ENCODE measurements at places on chromosomes 2 and 18.

- no peak for DNase-seq
Measured at GRCh38 chr2:68200157-68200787, 42.6 kb downstream of the PNO1 start.

DNA sequence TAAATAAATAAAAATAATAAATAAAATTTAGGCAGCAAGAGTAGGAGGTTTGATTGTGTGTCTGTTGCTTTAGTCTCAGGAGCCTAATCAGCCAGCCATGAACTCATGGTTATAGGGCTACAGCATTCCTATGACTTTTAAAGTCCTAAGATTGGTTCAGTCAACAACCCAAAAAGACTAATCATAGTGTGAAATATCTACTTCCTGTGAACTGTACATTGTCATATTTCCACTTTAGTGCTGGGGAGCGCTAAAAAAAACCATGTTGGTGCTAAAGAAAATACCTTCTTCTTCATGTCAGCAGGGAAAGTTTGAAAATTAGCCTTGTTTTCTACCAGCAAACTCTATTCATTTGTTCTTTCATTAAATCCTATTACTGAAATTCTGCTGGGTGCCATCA, 521.6 kb downstream of the RNF144A start:
- DNase-seq, result no peak

- DNase-seq, result no peak
Measured at GRCh38 chr18:7755753-7756475, 188.8 kb downstream of the PTPRM start.

DNA sequence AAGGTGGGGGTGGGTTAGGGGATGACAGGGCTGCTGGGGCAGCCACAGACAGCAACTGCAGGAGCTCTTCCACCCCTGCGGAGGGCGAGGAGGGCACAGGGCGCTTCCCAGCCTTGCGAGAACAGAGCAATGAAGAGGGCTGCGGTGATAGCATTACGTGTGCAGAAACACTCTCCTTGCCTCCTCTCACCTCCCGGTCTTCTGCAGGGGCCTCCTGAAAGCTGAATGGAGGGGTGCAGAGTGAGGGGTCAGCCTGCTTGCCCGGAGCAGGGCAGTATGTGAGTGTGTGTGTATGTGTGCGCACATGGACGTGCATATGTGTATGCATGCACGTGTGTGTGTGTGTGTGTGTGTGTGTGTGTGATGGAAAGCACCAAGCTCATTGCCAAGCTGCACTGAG, 29.5 kb upstream of the IL1R2 start:
- DNase-seq, result no peak

GRCh38 chr18:74360852-74361655, 45.4 kb downstream of the C18orf63 start:
- DNase-seq, result no peak

DNA sequence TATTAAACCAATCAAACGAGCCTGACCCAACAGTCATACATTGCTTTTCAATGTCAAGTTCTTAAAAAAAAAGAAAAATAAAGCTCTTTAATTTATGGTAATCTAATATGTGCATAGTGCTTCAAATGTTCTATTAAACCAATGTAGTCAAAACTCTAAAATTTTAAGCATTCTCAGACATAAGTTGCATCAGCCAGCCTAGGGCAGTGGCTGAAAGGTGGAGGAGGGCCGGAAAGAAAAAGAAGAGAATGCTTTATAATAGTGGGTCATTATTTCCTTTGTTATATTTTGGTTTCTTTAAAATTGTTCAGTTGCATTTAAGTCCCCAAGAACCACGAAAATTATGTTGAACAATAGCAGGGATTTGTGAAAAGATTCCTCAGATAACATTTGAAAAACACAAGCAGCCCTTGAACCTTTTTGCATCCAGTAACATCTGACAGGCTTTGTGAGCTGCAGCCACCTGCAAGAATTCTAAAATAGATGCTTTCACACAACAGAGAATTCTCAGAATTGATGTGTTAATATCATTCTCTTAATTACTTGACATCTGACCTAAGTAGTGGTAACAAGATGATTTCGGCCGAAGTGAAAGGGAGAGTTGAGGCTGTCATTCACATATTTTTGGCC, 252.1 kb downstream of the CDCA7 start:
- DNase-seq, result no peak

- DNase-seq, result no peak
Measured at GRCh38 chr2:181948227-181948626, 37.4 kb upstream of the PPP1R1C start.

DNA sequence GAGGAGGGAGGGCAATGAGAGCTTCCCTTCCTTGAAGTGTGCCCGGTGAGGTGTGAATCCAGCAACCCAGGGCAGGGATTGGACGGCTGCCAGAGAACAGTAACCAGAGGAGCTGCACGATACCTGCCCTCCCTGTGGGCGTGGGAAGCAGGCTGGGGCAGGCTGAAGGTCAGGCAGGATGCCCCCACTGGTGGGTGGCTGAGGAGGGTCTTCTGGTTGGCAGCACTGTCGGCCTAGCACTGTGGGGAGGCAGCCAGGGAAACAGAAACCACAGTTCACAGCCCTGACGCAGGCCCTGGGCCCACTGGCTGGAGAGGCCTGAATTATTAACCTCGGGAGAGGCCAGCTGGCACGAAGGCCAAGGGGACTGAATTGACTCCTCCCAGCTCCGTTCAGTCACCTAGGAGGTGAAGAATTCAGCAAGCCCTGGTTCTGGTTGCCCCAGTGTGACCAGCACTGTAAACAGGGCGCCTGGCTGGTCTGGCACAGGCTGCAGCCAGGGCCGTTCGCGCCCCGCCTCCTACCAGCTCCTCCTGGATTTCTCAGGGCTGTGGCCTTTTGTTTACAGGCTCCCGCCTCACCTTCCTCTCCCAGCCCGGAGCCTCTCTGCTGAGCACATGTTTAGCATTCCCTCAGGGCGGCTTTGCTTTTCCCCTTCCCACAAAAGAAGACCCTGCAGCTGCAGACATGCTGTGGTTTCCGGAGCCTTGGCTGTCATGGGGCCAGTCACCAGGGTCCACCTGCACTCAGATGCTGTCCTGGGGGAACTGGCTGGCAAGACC, 97.8 kb downstream of the B3GNT2 start:
- peak; percentile 67 for DNase-seq

DNA sequence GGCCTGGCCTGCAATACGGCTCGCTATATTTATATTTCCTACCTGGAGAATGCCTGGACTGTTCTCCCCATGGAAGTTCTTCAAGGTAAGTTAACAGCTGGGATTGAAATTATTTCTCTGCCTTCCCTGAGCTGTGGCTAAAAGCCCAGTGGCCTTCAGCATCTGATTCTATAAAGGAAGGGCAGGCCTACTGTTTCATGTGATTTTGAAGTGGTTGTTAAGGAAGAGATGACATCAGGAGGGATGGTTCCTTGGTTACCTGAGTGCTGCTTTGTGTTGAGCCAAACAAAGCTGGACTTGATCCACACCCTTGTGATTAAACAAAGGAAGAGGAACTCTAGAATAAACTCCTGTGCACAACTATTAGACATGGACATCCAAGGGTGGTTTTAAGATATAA, 61.6 kb downstream of the MFSD6 start:
- DNase-seq, result peak; percentile 92

DNA sequence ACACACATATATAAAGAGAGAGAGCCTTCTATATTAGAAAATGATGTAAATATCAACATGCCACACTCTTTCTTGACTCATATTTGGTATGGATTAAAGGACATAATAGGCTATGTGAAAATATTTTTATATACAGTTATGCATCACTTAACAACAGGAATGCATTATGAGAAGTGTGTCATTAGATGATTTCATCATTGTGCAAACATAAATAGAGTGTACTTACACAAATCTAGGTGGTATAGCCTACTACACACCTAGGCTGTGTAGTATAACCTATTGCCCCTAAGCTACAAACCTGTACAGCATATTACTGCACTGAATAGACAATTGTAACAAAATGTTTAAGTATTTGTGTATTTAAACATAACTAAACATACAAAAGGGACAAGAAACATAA, 354.8 kb upstream of the CNTNAP5 start:
- DNase-seq, result no peak

- no peak for DNase-seq
Measured at GRCh38 chr2:34423301-34423700, 824.2 kb upstream of the FAM98A start.

GRCh38 chr2:108364676-108365297, 13.0 kb upstream of the SULT1C4 start:
- DNase-seq, result peak; percentile 33

DNA sequence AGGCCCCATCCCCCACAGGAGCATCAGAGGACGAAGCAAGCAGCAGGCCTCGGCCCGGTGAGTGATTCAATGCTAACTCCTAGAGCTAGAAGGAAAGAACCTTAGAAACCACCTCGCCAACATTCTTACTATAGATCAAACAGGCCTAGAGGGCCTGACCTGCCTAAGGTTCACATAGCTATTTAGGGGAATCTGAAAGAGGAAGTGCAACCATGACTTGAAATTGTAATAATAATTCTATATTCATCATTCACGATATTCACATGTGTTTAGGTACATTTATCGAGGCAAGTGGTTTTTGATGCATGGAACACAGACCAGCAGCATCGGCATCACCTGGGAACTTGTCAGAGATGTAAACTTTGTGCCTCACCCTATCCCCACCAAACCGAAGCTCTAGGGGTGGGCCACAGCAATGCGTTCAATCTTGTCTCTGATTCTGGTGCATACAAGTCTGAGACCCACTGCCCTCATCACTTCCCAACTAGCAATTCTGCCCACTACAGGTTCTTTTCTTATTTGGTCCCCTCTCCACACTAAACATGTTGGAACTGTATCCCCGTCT, 78.0 kb upstream of the DNMT3A start:
- no peak for DNase-seq

- DNase-seq, result no peak
Measured at GRCh38 chr2:6657855-6658254, 207.9 kb downstream of the CMPK2 start.

DNA sequence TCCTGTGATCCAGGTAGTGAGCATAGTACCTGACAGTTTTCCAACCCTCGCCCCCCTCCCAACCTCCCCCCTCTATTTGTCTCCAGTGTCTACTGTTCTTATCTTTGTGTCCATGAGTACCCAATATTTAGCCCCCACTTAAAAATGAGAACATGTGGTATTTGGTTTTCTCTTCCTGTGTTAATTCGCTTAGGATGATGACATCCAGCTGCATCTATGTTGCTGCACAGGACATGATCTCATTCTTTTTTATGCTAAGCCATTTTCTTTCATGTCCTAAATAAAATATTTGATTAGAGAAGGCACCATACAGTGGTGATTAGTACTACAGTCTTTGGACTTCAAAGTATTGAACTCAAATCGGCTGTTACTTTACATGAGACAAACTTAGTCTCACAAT, 1087.9 kb downstream of the CBLN2 start:
- no peak for DNase-seq

DNA sequence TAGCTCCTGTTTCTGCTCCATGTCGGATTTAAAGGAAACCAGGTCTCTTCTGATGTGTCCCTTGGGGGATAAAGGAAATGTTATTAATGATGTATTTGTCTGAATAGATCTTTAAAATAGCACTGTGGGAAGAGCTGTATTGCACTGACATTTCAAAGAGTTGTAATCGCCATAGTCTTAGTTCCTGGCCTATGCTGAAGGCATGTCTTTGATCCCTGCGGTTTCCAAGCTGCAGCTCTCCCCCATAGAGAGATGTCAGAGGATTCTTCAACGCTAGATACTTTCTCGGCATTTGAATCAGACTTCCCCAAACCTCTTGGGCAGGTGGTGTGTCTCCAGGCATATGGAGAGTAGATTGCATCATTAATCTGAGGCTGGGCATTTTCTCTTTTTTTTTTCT, 40.4 kb downstream of the NAT8 start:
- no peak for DNase-seq

- DNase-seq, result no peak
Measured at GRCh38 chr2:15939556-15939853, 845 bp upstream of the MYCN start.

Measured in NCI-H2171 treated with DMSO at 0.1 percent for 48 hours (cell line).